ENCODE measurements at places on chromosomes 6 and 20. TPM values are rescaled to one million over a fixed set of nuclear protein-coding genes. Genes with fewer than 3 reads are reported as not detected.

The PRPH2 gene
- 0.36 TPM for total RNA-seq

The BTNL2 gene
- total RNA-seq: not detected

The HRH3 gene
- not detected for total RNA-seq

The SCUBE3 gene
- total RNA-seq: under 0.01 TPM

The ELOVL2 gene
- total RNA-seq: 18.9 TPM

The HLA-DPA1 gene
- 42.0 TPM for total RNA-seq

The POM121L2 gene
- total RNA-seq: not detected

The SLC22A16 gene
- total RNA-seq: 0.15 TPM

The GSTA3 gene
- total RNA-seq: not detected

The MCUR1 gene
- total RNA-seq: 11.0 TPM

The MEI4 gene
- total RNA-seq: not detected

The GPR63 gene
- total RNA-seq: 0.33 TPM

The SOBP gene
- 2.8 TPM for total RNA-seq

The PLCG1 gene
- 56.1 TPM for total RNA-seq

The MAK gene
- 0.33 TPM for total RNA-seq

The LST1 gene
- total RNA-seq: not detected

The FOXF2 gene
- 4.7 TPM for total RNA-seq

The ZNF391 gene
- 1.8 TPM for total RNA-seq

The MLN gene
- total RNA-seq: not detected

The THBD gene
- 0.93 TPM for total RNA-seq

The RBPJL gene
- total RNA-seq: not detected

The RNF39 gene
- not detected for total RNA-seq

The TRAPPC3L gene
- not detected for total RNA-seq

The RAB32 gene
- total RNA-seq: 325 TPM

The SLC24A3 gene
- total RNA-seq: under 0.01 TPM

The PRKN gene
- total RNA-seq: 8.0 TPM

The TRERF1 gene
- total RNA-seq: 0.67 TPM

The RAB44 gene
- total RNA-seq: not detected

The SSTR4 gene
- not detected for total RNA-seq

The SSR1 gene
- 155 TPM for total RNA-seq

The CAGE1 gene
- total RNA-seq: 0.15 TPM

The PCMTD2 gene
- 37.2 TPM for total RNA-seq

The SLC2A4RG gene
- 9.4 TPM for total RNA-seq

The TREML2 gene
- not detected for total RNA-seq

The SRSF3 gene
- total RNA-seq: 346 TPM

The RRAGD gene
- total RNA-seq: 29.0 TPM

The METTL24 gene
- not detected for total RNA-seq

The PDE10A gene
- 285 TPM for total RNA-seq

The RAET1L gene
- total RNA-seq: not detected

The NRSN2 gene
- 69.9 TPM for total RNA-seq

The XPO5 gene
- 137 TPM for total RNA-seq

The TPX2 gene
- total RNA-seq: 88.9 TPM

The MMUT gene
- total RNA-seq: 20.8 TPM

The CTCFL gene
- under 0.01 TPM for total RNA-seq

The EYA4 gene
- total RNA-seq: not detected

The LPA gene
- not detected for total RNA-seq

The UBE3D gene
- total RNA-seq: 4.5 TPM

The PRSS16 gene
- total RNA-seq: not detected

The IL17A gene
- not detected for total RNA-seq

The BPIFB4 gene
- total RNA-seq: not detected

The TRIM40 gene
- not detected for total RNA-seq

The LHFPL5 gene
- total RNA-seq: not detected

The CCR6 gene
- total RNA-seq: not detected
